ENCODE measurements at places on chromosomes 11 and 22.

GRCh38 chr11:113072237-113072858 lies 111.1 kb downstream of the NCAM1 start:
- no peaks in the 10 kb centered on the region for H3K4me1 ChIP-seq
- no peak overlapping the region for H3K4me3 ChIP-seq
- H3K36me3 ChIP-seq: no peaks in the 10 kb centered on the region
- no peak overlapping the region for H3K27ac ChIP-seq

DNA sequence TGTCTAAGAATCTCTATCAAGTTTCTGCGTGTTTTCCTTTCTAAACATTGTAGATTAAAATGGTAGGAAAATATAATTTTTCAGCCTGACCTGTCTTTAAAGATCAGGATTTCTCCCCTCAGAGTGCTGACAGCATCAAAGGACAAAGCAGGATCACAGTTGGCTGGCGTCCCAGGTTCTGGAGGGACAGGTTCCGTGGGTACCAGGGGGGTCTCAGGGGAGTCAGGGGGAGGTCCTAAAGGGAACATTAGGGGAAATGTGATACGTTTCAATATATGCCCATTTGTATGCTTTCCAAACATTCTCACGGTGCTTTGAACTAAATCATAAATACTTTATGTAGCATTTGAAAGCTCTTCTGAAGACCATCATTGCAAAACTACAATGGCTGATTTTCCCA lies 3.4 kb downstream of the MMP3 start:
- no peaks in the 10 kb centered on the region for H3K4me1 ChIP-seq
- H3K36me3 ChIP-seq: no peaks in the 10 kb centered on the region

GRCh38 chr11:57497303-57498247 lies 17.9 kb downstream of the SLC43A1 start:
- peaks cover 41% of the 10 kb centered on the region for H3K4me1 ChIP-seq
- H3K36me3 ChIP-seq: no peaks in the 10 kb centered on the region
- DNase-seq: no peak
- H3K4me3 ChIP-seq: no peak overlapping the region
- no peaks in the 10 kb centered on the region for H3K27me3 ChIP-seq

GRCh38 chr11:90500922-90501568 lies 278.2 kb upstream of the CHORDC1 start:
- no peaks in the 10 kb centered on the region for H3K36me3 ChIP-seq
- no peak for DNase-seq
- no peaks in the 10 kb centered on the region for H3K27me3 ChIP-seq
- no peaks in the 10 kb centered on the region for H3K4me1 ChIP-seq

DNA sequence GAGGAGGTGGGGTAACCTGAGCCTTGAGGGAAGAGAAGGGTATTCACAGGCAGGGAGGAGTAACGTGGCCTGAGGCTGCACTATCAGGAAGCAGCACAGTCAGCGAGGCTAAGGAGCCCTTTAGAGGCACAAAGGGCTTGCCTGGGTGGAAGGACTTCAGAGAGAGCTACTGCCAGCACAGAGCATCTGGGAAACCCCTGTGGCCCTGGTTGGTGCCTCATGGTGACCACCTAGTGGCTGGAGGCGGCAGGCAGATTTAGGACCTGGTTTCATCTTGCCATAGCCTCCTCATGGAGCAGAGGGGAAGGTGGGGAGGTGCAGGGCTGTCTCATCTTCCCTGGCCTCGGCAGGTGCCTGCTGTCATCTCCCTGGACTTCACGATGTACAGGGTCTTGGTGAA lies 64.5 kb downstream of the MPPED1 start:
- H3K36me3 ChIP-seq: no peaks in the 10 kb centered on the region
- no peaks in the 10 kb centered on the region for H3K4me1 ChIP-seq
- H3K27me3 ChIP-seq: no peaks in the 10 kb centered on the region
- no peak overlapping the region for H3K27ac ChIP-seq
- DNase-seq: no peak
- H3K4me3 ChIP-seq: no peak overlapping the region

DNA sequence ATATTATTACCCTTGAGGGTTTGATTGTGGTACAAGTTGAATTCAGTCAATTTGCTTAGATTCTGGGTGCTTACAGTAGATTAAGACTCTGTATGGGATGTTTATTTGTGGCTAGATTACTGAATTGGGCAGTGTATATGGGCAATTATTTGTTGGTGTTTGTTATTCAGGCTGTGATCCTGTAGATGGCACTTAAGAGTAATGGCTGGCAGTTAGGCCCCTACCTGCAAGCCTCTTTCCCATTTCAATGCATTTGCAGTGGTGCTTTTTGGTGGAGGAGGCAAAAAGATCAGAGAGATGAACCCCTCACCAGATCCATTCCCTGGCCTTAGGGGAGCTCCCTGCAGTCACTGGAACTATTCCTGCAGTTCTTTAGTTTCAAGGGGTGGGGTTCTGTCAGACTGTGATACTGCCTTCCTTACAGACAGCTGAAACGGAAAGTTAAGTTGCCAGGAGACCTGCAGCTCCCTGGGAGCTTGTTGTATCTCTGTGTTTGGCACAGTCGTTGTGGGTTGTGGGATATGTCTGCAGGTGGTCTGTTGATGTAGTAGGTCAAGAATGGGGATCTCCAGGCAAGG lies 199.5 kb downstream of the AASDHPPT start:
- no peak for DNase-seq
- no peaks in the 10 kb centered on the region for H3K4me1 ChIP-seq
- no peak overlapping the region for H3K27ac ChIP-seq
- no peaks in the 10 kb centered on the region for H3K27me3 ChIP-seq
- no peak overlapping the region for H3K4me3 ChIP-seq
- H3K36me3 ChIP-seq: no peaks in the 10 kb centered on the region

DNA sequence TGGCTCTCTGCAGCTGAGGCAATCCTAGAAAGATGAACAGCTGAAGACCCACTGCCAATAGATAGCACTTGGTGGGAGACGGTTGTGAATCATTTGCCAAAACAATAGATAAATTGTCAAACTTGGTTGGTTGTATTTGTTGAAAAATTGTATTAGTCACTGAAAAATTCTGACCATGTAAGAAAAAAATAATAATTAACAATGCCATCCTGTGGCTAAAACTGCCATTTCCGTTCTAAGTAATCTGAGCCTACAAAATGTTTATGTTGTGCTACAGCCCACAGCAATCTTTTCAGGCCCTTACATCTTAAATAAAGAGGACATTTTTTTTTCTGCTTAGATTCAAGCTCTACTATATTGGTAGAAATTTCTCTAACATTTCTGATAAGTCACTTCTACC lies 103.2 kb upstream of the ANO3 start:
- no peaks in the 10 kb centered on the region for H3K27me3 ChIP-seq
- no peak overlapping the region for H3K27ac ChIP-seq
- no peaks in the 10 kb centered on the region for H3K4me1 ChIP-seq
- H3K4me3 ChIP-seq: no peak overlapping the region
- H3K36me3 ChIP-seq: no peaks in the 10 kb centered on the region
- no peak for DNase-seq

DNA sequence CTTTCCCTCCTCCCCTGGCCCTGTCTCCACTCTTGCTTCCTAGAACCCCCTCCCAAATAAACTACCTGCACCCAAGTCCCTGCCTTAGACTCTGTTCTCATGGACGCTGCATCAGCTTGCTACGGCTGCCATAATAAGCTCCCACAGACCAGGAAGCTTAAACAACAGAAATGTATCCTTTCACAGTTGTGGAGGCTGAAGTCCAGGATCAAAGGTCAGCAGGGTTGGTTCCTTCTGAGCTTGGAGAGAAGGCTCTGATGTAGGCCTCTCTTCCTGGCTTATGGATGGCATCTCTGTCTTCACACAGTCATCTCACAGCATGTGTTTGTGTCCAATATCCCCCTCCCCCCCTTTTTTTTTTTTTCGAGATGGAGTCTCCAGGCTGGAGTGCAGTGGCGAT lies 23.4 kb downstream of the CBX7 start:
- no peak for DNase-seq
- H3K4me3 ChIP-seq: no peak overlapping the region
- H3K27me3 ChIP-seq: peaks cover 3% of the 10 kb centered on the region
- H3K27ac ChIP-seq: no peak overlapping the region
- peaks cover 8% of the 10 kb centered on the region for H3K4me1 ChIP-seq

GRCh38 chr11:116631201-116631600 lies 141.6 kb downstream of the BUD13 start:
- H3K36me3 ChIP-seq: no peaks in the 10 kb centered on the region
- H3K27me3 ChIP-seq: peaks cover 4% of the 10 kb centered on the region

- no peak overlapping the region for H3K4me3 ChIP-seq
- H3K36me3 ChIP-seq: no peaks in the 10 kb centered on the region
- no peak overlapping the region for H3K27ac ChIP-seq
Measured at GRCh38 chr11:23769214-23769613, 727.6 kb upstream of the LUZP2 start.

DNA sequence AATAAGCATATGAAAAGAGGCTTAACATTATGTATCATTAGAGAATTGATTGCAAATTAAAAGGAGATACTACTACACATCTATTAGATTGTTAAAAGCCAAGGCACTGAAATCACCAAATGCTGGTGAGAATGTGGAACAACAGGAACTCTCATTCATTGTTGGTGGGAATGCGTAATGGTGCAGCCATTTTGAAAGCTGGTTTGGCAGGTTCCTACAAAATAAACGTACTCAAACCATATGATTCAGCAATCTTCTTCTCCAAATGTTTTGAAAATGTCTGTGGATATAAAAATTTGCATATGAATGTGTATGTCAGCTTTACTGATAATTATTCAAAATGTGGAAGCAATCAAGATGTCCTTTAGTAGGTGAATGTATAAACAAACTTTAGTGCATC lies 176.4 kb upstream of the PLET1 start:
- H3K27ac ChIP-seq: no peak overlapping the region
- no peak for DNase-seq
- H3K4me1 ChIP-seq: no peaks in the 10 kb centered on the region
- H3K4me3 ChIP-seq: no peak overlapping the region

GRCh38 chr22:39336411-39336810 lies 13.4 kb upstream of the SYNGR1 start:
- no peak overlapping the region for H3K4me3 ChIP-seq
- no peak for DNase-seq
- H3K27ac ChIP-seq: no peak overlapping the region
- H3K36me3 ChIP-seq: no peaks in the 10 kb centered on the region
- no peaks in the 10 kb centered on the region for H3K4me1 ChIP-seq

GRCh38 chr22:47602732-47603131 lies 840.3 kb downstream of the TBC1D22A start:
- no peak overlapping the region for H3K4me3 ChIP-seq
- no peaks in the 10 kb centered on the region for H3K36me3 ChIP-seq
- no peaks in the 10 kb centered on the region for H3K4me1 ChIP-seq

GRCh38 chr22:19406281-19406811 lies 25.2 kb downstream of the HIRA start:
- DNase-seq: no peak
- H3K4me1 ChIP-seq: no peaks in the 10 kb centered on the region
- no peaks in the 10 kb centered on the region for H3K27me3 ChIP-seq

DNA sequence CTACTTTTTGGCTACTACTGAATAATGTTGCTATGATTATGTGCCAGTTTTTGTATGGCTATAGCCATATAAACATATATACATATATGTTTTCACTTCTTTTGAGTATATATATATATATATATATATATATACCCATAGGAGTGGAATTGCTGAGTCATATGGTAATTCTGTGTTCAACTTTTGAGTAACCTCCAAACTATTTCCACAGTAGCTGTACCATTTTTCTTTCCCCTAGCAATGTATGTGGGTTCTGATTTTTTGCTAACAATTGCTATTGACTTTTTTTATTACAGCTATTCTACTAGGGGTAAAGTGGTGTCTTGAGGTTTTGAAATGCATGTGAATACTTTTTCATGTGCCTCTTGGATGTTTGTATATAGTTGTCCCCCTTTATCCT lies 30.4 kb downstream of the CBL start:
- H3K4me1 ChIP-seq: no peaks in the 10 kb centered on the region
- H3K4me3 ChIP-seq: no peak overlapping the region
- no peak for DNase-seq
- H3K36me3 ChIP-seq: no peaks in the 10 kb centered on the region
- no peaks in the 10 kb centered on the region for H3K27me3 ChIP-seq

DNA sequence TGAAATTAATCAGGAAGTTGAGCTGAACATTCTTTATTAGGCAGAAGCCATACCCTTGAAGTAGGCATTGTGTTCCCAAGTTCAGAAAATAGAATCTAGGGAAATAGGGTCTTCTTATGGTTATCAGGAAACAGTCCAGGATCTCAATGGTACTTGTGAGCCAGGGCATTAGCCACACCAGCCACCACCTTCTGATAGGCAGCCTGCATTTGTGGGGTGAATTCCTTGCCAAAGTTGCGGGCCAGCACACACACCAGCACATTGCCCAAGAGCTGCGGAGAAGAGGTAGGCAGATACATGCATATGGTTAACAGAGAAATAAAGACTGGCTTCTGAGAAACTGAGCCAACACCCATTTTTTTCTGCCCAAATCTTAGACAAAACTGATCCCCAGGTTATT lies 1.5 kb downstream of the HBD start:
- H3K27ac ChIP-seq: no peak overlapping the region
- no peak overlapping the region for H3K4me3 ChIP-seq
- H3K27me3 ChIP-seq: no peaks in the 10 kb centered on the region
- no peaks in the 10 kb centered on the region for H3K4me1 ChIP-seq
- no peak for DNase-seq

- H3K36me3 ChIP-seq: no peaks in the 10 kb centered on the region
- DNase-seq: no peak
- peaks cover 24% of the 10 kb centered on the region for H3K4me1 ChIP-seq
- H3K4me3 ChIP-seq: no peak overlapping the region
Measured at GRCh38 chr11:69540118-69541000, 58.9 kb downstream of the LINC01488 start.

- H3K4me3 ChIP-seq: no peak overlapping the region
- H3K27ac ChIP-seq: no peak overlapping the region
- no peaks in the 10 kb centered on the region for H3K36me3 ChIP-seq
- no peak for DNase-seq
Measured at GRCh38 chr11:5196731-5197130, 3.8 kb downstream of the OR51V1 start.

GRCh38 chr22:30014244-30014643 lies 66.0 kb upstream of the HORMAD2 start:
- H3K27ac ChIP-seq: no peak overlapping the region
- H3K4me3 ChIP-seq: no peak overlapping the region
- H3K4me1 ChIP-seq: no peaks in the 10 kb centered on the region
- H3K27me3 ChIP-seq: no peaks in the 10 kb centered on the region
- no peak for DNase-seq

DNA sequence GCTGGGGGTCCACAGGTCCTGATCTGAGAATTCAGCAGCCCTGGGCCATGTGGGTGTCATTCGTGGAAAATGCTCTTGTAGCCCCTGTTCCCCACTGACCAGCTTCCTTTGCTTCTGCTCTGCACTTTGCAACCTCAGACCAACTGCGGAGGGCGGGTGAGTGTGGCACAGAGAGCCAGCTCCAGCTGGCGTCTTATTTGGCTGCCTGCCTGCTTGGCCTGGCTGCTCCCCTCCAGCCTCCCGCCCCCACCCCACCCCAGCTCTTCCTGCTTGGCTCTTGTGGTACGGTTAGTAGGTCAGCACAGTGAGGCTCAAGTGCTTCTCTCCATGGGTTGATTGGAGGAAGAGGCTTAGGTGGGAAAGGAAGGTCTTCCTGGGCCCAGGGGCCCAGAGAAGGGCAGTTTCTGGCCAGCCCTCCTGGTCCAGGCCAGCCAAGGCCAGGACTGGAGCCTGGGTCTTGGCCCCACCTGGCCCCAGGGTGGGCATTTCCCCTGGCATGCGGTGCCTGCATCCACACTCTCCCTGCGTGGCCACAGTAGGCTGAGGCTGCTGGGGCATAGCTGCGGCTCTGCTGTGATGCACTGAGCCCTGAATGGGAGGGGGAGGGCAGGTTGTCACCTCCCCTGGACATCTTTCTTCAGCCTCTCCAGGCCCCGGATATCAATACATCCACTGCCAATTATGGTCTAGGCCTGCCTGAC lies 26.5 kb downstream of the MYO7A start:
- H3K27ac ChIP-seq: no peak overlapping the region
- no peak for DNase-seq
- H3K36me3 ChIP-seq: no peaks in the 10 kb centered on the region
- no peak overlapping the region for H3K4me3 ChIP-seq
- H3K27me3 ChIP-seq: no peaks in the 10 kb centered on the region
- H3K4me1 ChIP-seq: no peaks in the 10 kb centered on the region
